ENCODE measurements at places on chromosomes 1 and 21. TPM values are rescaled to one million over a fixed set of nuclear protein-coding genes. Genes with fewer than 3 reads are reported as not detected.

MYCL gene
- total RNA-seq, result 0.45 TPM

GRCh38 chr1:71014178-71014579, 33.4 kb downstream of the PTGER3 start:
- H3K4me1 ChIP-seq, result peaks cover 2% of the 10 kb centered on the region
- DNase-seq, result no peak

GRCh38 chr1:163820226-163820625, 498.5 kb downstream of the NUF2 start:
- no peaks in the 10 kb centered on the region for H3K36me3 ChIP-seq
- DNase-seq, result no peak
- H3K27ac ChIP-seq, result no peak overlapping the region

DNA sequence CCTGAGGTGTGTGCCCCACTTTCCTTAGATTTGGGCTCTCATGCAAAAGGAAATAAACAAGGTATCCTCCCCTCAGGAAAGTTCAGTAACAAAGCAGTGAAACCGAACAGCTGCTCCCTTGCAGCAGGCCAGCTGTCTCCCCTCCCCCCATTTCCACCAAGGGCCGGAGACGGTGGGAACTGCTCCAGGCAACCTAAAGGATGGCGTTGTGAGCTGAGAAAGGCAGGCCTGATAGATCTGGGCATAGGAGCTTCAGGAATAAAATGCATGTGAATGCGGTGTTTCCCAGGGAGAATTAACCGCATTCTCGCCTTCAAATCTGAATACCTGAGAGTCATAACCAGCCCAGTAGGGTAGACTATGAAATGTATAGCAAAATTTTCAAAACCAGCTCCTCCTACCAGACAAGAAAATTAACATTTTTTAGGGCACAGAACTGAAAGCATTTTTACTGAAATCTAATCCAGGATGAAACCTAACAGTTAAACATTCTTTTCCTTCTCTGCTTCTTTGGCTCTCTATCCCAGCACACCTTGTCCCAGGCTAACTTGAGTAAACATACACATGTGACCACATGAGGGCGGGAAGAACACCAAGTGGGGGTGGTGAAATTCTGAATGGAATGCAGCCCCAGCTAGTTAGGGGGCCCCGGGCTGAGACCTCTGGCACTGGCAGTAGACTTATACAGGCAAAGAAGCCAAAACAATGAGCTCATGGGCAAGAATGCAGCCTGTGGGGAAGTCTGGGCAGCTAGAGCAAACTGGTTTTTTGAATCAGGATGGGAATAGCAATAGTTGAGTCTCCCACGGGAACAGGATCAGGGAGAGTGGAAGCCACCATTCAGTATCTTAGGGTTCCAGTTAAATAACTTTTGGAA, 11.5 kb downstream of the MCL1 start:
- H3K36me3 ChIP-seq, result no peaks in the 10 kb centered on the region
- DNase-seq, result peak; percentile 93
- peaks cover 12% of the 10 kb centered on the region for H3K4me1 ChIP-seq
- peak overlapping the region; percentile 61 for H3K27ac ChIP-seq

PLXNA2 gene
- 37.3 TPM for total RNA-seq

UBXN10 gene
- total RNA-seq, result 0.23 TPM

DNA sequence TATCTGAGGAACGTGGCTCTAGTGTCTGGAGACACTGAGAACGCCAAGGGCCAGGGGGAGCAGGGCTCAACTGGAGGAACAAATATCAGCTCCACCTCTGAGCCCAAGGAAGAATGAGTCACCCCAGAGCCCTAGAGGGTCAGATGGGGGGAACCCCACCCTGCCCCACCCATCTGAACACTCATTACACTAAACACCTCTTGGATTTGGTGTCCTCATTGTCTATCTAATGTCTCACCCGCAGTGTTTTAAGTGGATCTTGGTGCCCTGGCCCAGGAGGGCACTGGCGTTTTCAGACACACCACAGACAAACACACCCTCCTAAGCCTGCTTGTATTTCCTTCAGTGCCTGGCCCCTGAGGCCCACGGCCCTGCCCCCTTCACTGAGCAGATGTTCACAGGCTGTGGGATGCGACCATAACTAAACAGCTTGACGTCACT, 2.2 kb upstream of the FALEC start:
- no peaks in the 10 kb centered on the region for H3K4me1 ChIP-seq
- no peak overlapping the region for H3K4me3 ChIP-seq
- no peak overlapping the region for H3K27ac ChIP-seq
- DNase-seq, result no peak
- no peaks in the 10 kb centered on the region for H3K36me3 ChIP-seq

DNA sequence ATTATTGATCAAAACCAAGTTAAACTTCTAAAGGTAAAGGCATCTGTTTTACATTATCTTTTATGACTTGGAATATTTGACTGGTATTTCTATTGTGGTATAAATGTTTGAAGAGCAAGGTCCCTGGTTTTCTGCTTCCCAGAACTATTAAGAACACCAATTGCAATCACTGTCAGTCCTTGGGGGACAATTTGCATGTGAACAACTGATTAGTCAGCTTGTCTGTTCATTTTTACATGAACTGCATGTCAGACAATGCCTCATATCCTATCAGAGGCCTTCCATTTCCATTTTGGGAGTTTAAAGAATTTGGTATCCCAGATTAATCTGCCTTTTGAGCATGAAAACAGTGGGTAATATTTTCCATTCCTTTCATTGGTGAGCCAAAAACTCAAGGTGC, 654.9 kb upstream of the USP24 start:
- no peak overlapping the region for H3K4me3 ChIP-seq
- DNase-seq, result no peak
- H3K27ac ChIP-seq, result no peak overlapping the region
- no peaks in the 10 kb centered on the region for H3K36me3 ChIP-seq

All from aorta (tissue), 5 donors.